Activated T-helper 1 cell treated with anti-CD3 and anti-CD28 coated beads, Interleukin-2, amount 50 U/mL, for 16 hours (primary cell): ENCODE measurements at places on chromosomes 2 and 18.

- no peak for DNase-seq
These were observed 146.3 kb upstream of the RIOK3 start for GRCh38 chr18:23306822-23307221.

DNA sequence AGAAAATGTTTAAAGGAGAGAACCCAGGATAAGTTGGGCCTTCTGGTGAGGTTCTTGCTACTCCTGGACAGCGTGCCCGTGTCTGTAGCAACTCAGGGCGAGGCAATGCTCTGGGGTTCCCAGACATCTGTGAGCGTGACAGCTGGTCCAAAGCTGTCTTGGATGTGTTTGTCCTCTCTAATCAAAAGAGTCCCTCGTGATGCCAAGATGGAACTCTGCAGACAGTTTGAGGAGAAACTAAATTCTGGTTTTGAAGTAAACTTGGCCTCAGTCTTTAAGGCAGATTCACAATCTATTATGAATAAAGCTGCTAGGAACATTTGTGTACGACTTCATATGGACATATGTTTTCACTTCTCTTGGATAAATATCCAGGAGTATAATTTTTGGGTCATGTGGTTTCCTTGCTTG, 47.3 kb downstream of the TMEM17 start:
- no peak for DNase-seq

DNA sequence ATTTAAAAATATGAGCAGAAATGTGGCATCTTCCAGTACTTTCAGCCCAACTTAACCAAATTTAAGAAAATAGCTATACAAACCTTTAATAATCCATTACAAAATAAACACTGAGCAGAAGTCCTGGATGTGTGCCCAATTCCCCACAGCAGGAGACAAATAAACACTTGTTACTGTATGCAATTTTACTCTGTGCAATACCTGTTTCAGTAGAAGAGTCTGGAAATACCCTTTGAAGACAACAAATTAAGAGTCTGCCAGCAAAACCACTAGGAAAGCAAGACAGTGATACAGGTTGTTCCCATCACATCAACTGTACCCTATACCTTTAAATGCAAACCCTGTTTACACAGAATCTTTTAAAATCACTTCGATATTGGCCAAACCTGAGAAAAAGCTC, 41.4 kb upstream of the RNU4ATAC start:
- no peak for DNase-seq

DNA sequence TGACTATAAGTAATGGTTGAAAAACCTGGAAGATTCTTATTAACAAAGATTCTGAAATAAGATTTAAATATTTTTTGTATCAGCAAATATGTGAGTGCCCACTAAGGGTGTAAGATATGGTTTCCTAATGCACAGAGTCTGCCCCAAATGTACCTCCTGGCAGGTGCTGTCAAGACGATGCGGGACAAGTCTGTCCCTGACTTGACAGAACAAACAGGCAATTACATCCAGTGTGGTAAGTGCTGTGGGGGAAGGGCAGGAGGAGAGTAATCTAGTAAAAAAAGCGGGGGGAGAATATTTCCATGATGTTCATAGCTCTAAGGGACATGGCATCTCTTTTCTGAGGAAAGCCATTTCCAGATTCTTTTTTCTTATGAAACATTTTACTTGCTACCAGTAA, 127.5 kb downstream of the COL4A4 start:
- no peak for DNase-seq

- DNase-seq: no peak
These were observed 29.8 kb downstream of the PCBP1 start for GRCh38 chr2:70116936-70117552.

- no peak for DNase-seq
These were observed 157.2 kb downstream of the DDX1 start for GRCh38 chr2:15748736-15749323.

DNA sequence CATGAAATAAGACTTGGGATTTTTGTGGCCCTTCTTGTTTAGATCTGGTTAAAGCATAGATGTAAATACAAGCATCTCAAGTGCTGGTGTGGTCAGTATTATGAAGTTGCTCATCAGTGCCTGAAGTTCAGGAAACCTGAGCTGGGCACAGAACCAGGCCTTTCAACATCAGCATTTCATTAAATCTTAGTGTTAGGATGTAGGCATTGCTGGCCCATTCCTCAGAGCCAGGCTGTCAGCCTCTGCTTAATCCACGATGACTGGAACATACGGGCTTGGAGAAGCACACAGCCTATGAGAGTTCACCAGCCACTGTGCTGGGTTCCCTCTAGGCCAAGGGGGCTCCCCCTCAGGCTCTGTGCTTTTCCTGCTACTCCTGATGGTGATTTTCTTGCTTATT, 270.2 kb downstream of the EN1 start:
- DNase-seq: no peak

GRCh38 chr18:48780913-48781162, 169.9 kb downstream of the SMAD7 start:
- no peak for DNase-seq

- no peak for DNase-seq
These were observed 91.5 kb downstream of the GALNT13 start for GRCh38 chr2:153963256-153963655.

DNA sequence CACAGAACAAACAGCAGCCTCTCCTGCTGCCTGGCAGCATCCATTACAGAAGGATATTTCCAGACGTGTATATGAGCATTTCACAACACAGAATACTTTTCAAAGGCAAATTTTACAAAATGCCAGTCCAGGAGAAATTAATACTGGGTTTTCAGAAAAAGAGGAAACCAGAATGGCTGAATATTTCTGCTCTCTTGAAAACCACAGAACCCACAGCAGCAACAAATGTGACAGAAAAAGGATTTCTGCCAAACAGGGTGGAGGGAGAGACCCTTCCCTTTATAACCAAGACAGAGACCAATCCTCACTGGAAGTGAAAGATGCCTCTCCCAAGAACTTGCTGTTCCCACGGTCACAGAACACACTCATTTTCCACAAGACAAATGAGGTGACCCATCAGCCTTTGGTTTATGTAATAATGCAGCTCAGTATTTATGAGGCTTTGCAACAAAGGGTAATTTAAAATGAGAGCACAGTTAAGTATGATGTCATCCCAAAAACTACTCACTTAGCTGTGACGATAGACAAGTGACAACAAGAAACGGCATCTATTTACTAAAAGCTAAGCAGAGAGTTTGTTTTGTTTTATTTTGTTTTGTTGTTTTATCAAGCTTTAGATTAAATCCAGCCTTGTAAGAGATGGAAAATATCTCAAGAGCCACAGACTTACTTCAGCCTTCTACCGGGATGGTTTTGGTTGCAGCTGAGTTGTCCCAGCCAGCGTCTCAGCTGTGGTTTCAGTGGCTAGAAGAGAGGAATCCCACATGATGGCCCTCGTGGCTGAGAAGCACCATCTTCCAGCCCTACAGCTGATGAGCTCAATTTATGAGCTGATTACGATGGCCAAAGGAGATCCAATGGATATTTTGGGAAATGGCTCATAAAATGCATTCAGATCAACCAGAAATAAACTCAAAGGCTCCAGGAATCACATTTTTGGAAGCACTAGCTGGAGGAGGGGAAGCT, 249.3 kb upstream of the AGAP1 start:
- no peak for DNase-seq

GRCh38 chr18:67421651-67422050, 94.9 kb downstream of the DSEL start:
- DNase-seq: no peak

DNA sequence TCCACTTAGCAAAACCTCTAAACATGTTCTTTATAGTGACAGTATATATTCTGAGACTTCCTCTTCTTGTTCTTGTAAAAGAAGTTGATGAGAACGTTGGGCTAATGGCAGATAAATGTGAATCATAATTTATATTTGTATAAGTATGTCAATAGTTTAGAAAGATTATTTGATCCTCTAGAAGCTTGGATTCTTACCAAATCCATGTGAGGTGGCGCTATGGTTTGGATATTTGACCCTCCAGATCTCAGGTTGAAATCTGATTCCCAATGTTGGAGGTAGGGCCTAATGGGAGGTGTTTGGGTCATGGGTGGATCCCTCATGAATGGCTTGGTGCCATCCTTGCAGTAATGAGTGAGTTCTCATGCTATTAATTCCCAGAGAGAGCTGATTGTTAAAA, 29.8 kb upstream of the SCN1A start:
- no peak for DNase-seq

- no peak for DNase-seq
These were observed 490.3 kb downstream of the ADCYAP1 start for GRCh38 chr18:1394966-1395365.

DNA sequence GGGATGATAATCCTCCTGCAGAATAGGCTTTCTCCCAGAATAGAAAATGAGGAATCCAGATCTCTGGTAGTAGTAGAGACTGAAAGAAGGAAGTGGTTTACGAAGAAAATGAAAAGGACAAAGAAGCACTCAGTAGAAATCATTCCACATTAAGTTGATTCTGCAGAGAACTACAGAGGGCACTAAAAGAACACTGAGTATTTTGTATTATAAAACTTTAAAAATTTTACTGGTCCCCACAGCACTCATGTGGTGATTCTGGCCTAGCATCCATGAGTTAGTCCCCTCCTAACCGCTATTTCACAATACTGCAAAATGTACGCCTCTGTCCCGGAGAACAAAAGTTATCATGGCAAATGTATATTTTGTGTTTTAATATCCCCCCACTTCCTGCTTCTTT, 42.9 kb upstream of the SLC35F5 start:
- DNase-seq: no peak

- no peak for DNase-seq
These were observed 28.0 kb upstream of the FAHD2A start for GRCh38 chr2:95374451-95374920.

GRCh38 chr2:207337234-207338219, 171.8 kb upstream of the KLF7 start:
- DNase-seq: no peak

DNA sequence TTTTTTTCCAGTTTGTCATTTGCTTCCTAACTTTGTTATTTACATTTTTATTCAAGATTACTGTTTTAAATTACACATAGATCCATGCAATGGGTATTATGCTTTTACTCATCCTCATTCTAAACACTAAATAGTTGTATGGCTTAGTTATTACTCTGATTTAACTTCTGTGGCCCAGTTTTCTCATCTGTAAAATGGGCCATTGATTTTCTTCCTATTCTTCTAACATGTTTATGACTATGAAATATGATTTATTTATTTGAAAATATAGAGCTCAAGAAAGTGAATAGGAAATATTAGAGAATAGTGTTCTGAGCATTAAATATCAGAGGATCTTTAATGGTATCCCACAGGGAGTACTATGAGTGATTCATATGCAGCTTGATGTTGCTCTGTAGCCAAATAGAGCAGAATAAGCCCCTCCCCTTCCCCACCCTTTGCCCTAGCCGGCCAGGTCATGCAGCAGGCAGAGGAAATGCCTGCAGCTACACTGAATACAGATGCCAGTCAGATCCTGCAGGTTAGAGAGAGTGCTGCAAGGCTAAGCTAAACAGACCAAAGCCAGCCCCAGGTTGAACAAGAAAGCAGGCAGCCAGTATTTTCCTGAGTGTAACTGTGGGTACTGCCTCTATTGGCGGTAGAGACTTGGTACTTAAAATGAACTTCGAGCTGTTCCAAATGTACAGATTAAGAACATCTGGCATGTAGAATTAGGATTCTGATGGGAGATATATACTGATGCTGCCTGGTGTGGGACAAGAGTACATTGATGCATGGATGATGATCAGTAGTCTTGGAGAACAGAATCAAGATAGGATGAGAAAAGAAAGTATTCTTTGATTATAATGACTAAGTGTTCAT, 11.7 kb upstream of the ACYP2 start:
- no peak for DNase-seq

GRCh38 chr2:177322801-177323261, 58.3 kb upstream of the NFE2L2 start:
- no peak for DNase-seq

- no peak for DNase-seq
These were observed 141.5 kb downstream of the SPHKAP start for GRCh38 chr2:228039752-228040534.

- no peak for DNase-seq
These were observed 47.8 kb upstream of the ODC1 start for GRCh38 chr2:10495988-10496313.
